ENCODE measurements at places on chromosomes 1 and 21.

DNA sequence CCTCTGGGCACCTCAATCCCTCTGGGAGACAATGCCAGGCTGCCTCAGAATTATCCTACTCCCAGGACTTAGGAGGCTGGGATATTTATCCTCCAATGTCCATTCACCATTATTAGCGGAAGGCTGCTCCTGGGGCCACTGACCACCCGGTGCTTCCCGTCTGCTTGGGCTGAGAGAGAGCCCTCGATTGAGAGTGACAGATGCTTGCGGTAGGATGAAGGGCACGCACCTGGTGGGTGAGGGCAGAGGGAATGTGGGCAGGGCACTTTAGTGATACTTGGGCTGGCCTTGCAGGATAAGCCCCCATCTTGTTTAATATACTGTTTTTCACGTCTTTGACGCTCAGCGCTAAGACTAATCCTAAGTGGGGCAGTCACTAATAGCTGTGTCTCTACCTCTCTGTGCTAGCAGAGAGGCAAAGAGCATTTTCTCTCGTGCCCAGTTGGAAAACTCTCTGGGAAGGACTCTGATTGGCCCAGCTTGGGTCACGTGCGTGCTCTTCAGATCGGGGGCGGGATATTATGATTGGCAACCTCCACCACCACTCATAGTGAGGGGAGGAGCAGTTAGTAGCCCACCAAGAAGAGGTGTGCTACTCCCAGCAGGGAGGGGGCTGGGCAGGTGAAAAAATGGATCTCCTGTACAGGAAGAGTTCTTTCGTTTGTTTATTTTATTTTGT lies 10.6 kb upstream of the PARS2 start:
- DNase-seq: no peak

- no peak for DNase-seq
These were observed 133.2 kb downstream of the DISP1 start for GRCh38 chr1:222948079-222948478.

GRCh38 chr1:205204552-205204951 lies 7.0 kb downstream of the DSTYK start:
- DNase-seq: peak; percentile 26

GRCh38 chr1:153698020-153698922 lies 19.8 kb downstream of the NPR1 start:
- DNase-seq: no peak

- DNase-seq: no peak
These were observed 56.6 kb downstream of the RYR2 start for GRCh38 chr1:237098541-237098940.

DNA sequence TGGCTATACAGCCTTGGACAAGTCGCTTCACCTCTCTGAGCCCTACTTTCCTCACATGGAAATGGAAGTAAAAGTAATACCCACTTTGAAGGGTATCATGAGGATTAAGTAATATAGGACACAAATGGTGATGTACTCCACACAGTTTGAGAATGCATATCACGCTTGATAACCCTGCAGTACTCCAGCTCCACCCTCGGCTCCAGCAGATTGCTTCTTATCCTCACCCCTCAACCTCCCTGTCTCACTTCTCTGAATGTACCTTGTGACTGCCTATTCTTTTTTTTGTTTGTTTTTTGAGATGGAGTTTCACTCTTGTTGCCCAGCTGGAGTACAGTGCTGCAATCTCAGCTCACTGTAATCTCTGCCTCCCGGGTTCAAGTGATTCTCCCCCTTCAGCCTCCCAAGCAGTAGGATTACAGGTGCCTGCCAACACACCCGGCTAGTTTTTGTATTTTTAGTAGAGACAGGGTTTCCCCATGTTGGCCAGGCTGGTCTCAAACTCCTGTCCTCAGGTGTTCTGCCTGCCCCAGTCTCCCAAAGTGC lies 55.5 kb downstream of the LDLRAD2 start:
- no peak for DNase-seq

DNA sequence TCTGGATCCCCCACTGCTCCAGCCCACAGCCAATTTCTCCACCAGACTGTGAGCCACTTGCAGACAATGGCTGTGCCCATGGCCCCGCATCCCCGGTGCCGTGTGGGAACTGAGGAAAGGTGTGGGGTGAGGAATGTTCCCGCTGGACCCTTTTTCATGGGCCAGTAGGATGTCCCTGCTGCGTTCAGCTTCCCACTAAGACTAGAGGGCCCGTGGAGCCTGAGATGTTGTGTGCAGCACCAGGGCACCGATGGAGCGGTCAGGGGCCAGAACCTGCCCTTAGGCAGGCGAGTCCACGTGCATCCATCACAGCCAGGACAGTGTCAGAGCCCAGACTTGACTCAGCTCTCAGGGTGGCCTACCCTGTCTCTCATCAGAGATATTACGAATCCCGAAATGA lies 105.7 kb upstream of the COL6A1 start:
- DNase-seq: no peak

GRCh38 chr1:212309967-212310366 lies 24.8 kb downstream of the PPP2R5A start:
- no peak for DNase-seq

DNA sequence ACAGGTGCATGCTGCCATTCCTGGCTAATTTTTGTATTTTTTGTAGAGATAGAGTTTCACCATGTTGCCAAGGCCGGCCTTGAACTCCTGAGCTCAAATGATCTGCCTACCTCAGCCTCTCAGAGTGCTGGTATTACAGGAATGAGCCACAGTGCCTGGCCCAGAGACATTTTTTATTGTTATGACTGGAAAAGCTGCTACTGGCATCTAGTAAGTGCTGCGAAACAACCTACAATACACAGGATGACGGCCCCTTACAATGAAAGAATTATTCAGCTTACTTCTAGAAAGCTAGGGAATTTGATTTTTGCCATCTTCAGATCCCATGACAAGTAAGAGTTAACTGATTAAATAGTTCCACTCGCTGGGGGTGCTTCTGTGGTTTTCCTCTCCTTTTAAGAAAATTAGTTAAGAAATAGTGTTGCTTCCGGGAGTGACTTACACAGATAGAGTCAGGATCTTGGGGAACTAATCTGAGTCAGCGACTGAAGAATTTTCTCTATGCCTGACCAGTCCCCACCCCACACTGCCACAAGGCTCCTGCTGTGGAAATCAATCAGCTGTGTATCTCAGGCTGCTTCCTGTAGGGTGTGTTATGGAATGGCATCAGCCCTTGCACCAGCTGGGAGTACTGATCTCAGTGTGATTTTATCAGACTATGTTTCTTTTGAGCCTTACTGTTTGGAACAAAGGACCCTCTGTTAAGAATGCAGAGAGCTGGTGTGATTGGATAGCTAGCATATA lies 93.0 kb upstream of the BMP8A start:
- no peak for DNase-seq

DNA sequence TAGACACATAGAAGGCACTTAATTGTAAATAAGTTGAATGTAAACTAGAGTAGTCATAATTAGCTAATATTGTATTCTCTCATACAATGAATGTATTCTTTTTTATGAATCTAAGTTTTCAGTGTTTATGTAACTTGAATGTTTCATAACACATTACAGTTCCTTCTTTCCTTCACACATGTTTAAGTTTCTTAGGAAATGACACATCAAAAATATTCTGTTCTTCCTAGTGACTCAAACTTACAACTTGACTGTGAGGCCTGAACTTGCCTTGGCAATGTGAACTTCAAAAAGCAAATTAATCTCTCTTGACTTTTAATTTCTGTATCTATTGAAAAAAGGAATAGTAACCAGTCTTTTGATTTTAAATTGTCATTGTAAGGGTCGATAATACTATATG lies 700.1 kb downstream of the KCNT2 start:
- no peak for DNase-seq

GRCh38 chr1:176575991-176576390 lies 113.0 kb downstream of the PAPPA2 start:
- DNase-seq: no peak

- DNase-seq: no peak
These were observed 2.0 kb upstream of the NHLH2 start for GRCh38 chr1:115842948-115843347.

DNA sequence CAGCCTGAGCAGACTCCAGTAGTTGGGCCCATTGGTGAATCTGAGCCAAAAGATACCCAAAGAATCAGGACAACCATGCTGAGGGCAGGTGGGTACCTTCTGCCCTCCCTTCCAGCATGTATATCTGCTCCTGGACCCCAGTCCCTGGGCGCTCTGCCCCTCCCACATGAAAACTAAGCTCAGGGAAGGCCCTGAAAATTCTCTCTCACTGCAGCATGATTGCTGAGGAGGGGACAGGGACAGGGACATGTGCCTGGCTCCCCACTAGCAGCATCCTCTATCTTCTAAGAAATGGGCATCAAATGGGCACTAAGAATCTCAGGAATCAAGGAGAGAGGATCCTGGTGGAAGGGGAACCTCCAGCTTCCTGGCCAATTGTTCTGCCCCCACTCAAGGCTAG lies 446.0 kb downstream of the MATN1 start:
- DNase-seq: no peak

- DNase-seq: no peak
These were observed 124.7 kb downstream of the PCBP3 start for GRCh38 chr21:45768011-45768739.

DNA sequence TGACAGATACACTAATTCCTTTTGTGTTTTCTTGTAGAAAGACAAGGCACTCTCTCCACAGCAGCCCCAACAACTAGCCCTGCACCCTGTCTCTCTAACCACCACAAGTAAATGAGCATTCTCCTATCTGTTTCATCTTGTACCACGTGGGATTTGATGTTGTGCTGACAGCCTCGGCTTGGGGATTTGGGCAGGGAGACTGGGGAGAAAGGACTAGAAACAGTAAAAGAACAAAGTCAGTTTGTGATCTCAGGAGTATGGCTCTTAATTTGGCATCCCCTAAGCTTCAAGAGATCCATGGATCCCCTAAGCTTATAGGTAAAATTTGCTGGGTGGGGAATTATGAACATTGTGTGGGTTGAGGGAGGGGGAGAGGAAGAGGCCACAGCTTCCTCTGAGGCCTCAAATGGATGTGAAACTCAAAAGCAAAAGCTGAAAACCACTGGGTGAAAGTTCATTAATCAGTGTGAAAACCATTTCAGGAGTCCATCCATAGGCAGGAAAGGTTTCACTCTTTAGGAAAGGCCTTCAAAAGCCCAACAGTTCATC lies 3.1 kb downstream of the C1orf162 start:
- no peak for DNase-seq

DNA sequence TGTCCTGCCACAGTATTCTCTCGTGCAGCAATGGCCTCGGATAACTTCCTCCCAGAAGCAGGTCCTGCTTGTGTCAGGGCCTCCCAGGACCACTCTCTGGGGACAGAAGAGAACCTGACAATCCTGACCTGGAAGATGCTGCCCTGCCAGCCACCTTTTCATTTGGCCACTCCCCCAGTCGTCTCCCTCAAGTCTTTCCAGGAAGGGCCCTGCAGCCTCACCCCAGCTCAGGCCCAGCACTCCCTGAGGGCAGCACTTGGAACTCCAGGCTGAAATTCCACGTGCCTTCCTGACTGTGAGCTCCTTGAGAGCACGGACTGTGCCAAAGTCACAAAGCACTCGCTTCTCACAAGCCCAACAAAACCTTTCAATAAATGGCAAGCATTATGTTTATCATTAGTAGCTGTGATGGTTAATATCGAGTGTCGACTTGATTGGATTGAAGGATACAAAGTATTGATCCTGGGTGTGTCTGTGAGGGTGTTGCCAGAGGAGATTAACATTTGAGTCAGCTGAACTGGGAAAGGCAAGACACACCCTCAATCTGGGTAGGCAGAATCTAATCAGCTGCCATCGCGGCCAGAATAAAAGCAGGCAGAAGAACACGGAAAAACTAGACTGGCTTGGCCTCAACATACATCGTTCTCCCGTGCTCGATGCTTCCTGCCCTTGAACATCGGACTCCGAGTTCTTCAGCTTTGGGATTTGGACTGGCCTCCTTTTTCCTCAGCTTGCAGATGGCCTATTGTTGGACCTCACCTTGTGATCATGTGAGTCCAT lies 2.3 kb upstream of the CLEC20A start:
- no peak for DNase-seq

DNA sequence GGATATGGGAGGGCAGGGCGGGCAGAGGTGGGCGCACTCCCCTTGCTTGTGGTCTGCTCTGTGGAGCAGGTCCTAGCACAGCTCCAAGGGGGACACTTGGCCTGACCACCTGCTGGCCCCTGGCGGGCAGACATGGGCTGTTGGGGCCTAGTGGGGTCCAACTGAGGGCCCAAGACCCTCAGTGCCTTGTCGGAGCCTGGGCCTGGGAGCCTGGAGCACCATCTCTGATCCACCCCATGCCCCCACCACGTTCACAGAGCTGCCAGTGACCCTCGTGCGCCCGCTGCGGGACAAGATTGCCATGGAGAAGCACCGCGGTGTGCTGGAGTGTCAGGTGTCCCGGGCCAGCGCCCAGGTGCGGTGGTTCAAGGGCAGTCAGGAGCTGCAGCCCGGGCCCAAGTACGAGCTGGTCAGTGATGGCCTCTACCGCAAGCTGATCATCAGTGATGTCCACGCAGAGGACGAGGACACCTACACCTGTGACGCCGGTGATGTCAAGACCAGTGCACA lies 70.6 kb downstream of the OBSCN start:
- DNase-seq: no peak

DNA sequence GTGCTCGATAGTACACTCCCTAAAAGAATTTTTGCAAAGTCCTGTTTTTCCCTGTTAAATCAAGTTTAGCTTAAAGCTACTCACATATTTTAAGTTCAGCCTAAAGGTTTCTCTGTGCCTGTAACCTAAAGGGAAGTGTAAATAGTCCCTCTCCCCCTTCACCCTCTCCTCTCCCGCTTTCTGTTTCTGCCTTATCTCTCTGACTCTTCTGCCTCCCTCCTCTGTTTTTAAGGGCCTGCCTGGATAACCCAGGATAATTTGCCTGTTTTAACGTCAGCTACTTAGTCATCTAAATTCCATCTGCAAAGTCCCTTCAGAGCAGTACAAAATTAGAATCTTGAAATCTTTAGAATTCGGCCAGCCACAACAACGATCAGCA lies 92.6 kb downstream of the NID1 start:
- DNase-seq: no peak

- DNase-seq: no peak
These were observed 178.4 kb downstream of the PSMG1 start for GRCh38 chr21:39004634-39005501.

- DNase-seq: no peak
These were observed 5.2 kb downstream of the RCC1 start for GRCh38 chr1:28510970-28511440.

DNA sequence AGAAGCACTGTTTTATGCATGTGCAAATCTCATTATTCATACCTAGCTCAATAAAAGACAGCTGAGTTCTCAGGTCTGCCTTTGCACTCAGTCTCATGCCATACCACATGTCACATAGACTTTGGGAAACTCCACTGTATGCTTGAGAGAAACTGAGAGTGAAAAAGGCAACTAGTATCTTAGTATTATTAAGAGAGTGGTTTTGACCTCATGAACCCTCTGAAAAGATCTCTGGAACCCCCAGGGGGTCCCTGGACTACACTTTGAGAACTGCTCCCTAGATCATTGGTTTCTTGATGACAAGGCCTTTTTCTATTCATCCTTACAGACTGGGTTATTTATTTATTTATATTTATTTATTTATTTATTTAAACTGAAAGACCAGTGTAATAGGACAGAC lies 3.7 kb upstream of the RHEX start:
- DNase-seq: no peak

GRCh38 chr1:3690282-3691065 lies 38.2 kb downstream of the TP73 start:
- DNase-seq: no peak
